ENCODE measurements at places on chromosomes 6 and 20.

GRCh38 chr20:33061658-33062028 lies 7.9 kb downstream of the BPIFB3 start:
- DNase-seq: no peak

- DNase-seq: no peak
Observed at GRCh38 chr20:36154700-36155628, at the start of gene EPB41L1. Gene EPB41L1, plus strand, starts transcription at chr20:36154740. Its CDS starts 19,038 bp downstream, at chr20:36173778.

DNA sequence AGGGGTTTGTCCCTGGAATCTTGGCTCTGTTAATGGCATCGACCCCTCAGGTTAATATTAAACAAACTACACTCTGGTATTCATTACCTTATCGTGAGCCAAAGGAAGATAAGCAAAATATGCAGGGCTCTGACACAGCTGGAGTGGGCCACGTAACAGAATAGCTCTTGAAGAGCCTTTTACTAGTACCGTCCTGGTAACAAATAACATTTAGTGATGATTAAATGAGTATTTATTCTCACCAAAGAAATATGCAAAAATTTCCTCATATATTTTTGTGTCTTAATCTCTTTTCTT lies 20.1 kb upstream of the UTRN start:
- DNase-seq: no peak

GRCh38 chr6:151629791-151630190 lies 136.0 kb downstream of the CCDC170 start:
- no peak for DNase-seq

Measured in stimulated activated CD8-positive, alpha-beta memory T cell treated with anti-CD3 and anti-CD28 coated beads, Interleukin-15, amount 100 ng/mL, for 24 hours (primary cell).